ENCODE measurements at places on chromosomes 16 and 17.

GRCh38 chr17:45299361-45299760, 17.5 kb downstream of the MAP3K14 start:
- no peak for DNase-seq

GRCh38 chr17:73588891-73589290, 55.4 kb downstream of the SDK2 start:
- no peak for DNase-seq

GRCh38 chr17:58272367-58273280, 8.1 kb downstream of the MPO start:
- DNase-seq, result no peak

DNA sequence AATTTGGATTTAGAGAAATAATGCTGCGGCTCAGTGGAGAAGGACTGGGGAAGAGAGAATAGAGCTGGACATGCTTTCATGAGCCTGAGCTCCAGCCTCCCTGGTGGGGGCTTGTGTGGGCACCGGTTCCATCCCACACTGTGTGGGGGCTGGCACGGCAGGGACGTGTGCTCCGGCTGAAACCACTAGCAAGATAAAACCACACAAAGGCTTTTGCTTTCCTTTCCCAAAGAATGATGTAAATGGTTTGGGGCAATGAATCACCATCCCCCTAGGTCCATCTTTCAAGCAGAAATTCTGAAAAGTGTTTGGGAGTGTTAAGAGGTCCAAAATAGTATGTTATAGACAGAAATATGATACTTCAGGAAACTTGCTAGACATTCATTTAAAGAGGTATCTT, 77.0 kb downstream of the CDH11 start:
- DNase-seq, result no peak

DNA sequence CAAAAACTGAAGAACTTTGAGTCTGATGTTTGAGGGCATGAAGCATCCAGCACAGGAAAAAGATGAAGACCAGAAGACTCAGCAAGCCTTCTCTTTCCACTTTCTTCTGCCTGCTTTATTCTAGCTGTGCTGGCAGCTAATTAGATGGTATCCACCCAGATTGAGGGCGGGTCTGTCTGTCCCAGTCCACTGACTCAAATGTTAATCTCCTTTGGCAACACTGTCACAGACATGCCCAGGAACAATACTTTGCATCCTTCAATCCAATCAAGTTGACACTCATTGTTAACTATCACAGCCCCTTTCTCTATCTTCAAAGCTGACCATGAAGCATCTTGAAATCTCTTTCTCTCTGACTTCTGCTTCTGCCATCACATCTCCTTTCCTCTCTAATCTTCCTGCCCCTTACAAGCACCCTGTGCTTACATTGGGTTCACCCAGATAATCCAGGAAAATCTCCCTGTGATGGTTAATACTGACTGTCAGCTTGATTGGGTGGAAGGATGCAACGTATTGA, 115.9 kb upstream of the CDH13 start:
- DNase-seq, result no peak

GRCh38 chr17:28702752-28703150, 8.9 kb downstream of the PROCA1 start:
- no peak for DNase-seq

DNA sequence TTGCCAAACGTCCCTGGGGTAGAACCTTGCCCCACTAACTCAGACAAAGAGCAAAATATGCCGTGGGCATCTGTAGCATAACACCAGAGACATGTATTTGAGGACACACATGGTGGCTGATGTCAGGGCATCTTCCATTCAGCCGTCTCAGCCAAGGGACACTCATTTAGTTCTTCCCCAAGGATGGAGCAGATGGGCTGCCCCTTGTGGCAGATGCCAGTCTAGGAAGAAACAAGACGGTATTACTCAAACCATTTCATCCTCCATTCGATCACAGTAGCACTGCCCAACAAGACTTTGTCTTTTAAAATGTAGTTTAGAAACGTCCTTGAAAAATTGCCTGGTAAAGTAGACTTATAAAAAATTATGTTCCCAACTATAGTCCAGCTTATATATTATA, 937.6 kb upstream of the EEF2KMT start:
- no peak for DNase-seq

- DNase-seq, result no peak
These were observed 312.5 kb upstream of the TNRC6C start for GRCh38 chr17:77646046-77646430.

DNA sequence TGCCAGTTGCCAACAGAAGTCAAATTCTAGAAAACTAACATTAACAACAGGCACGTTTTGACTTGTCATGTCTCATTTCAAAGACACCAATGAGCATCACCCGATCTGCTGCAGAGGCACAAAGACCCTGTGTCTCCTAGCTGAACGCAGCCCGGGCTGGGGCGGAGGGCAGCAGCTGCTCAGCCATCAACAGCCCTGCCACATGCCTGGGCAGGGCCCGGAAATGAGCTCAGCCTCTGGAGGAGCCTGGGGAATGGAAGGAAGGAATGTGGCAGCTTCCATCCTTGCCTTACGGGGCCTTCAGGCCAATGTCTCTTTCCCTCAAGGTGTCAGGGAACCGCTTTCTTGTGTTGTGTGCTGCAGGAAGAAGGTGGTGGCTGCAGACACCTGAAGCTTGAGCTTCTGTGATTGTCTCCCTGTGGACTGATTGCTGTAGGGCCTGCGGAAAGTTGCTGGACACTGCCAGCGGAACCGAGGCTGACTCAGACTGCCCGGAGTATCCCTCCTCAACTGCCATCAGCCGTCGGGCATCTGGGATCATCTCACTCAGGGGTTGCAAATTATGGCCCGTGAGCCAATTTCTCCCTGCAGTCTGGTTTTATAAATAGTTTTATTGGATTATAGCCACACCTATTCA, 7.3 kb downstream of the CDH13 start:
- no peak for DNase-seq

DNA sequence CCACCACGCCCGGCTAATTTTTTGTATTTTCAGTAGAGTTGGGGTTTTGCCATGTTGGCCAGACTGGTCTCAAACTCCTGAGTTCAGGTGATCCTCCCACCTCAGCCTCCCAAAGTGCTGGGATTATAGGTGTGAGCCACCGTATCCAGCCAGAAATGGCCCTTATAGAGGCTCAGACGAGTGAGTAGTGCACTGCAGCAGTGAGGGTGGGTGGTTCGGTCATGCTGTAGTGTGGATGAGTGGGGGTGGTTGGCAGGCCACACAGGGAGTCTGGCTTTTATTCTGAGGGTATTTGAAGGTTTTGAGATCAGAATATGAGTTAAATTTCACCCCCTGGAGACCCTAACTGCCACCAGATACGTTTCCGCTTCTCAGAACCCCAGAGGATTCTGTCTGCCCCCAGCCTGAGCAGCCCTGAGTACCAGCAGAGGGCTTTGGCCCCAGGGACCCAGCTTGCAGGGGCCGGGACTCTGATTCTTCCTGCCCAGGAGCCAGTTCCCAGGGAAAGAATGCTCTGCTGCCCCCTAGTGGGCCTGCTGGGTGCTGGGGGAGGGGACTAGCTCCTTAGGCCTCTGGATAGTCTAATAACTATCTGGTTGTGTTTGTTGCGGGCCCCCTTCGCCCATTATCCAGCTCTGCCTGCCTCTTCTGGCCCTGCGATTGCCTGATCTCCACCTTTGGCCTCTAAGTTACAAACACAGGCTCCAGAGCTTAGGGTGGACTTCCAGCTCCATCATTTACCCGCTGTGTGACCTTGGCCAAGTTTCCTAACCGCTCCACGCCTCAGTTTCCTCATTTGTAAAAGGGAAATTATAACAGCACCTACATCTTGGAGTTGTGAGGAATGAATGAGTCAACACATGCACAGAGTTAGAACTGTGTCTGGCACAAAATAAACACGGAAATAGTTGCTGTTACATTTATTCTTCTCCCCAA, 2.0 kb downstream of the ZNF771 start:
- peak; percentile 80 for DNase-seq

DNA sequence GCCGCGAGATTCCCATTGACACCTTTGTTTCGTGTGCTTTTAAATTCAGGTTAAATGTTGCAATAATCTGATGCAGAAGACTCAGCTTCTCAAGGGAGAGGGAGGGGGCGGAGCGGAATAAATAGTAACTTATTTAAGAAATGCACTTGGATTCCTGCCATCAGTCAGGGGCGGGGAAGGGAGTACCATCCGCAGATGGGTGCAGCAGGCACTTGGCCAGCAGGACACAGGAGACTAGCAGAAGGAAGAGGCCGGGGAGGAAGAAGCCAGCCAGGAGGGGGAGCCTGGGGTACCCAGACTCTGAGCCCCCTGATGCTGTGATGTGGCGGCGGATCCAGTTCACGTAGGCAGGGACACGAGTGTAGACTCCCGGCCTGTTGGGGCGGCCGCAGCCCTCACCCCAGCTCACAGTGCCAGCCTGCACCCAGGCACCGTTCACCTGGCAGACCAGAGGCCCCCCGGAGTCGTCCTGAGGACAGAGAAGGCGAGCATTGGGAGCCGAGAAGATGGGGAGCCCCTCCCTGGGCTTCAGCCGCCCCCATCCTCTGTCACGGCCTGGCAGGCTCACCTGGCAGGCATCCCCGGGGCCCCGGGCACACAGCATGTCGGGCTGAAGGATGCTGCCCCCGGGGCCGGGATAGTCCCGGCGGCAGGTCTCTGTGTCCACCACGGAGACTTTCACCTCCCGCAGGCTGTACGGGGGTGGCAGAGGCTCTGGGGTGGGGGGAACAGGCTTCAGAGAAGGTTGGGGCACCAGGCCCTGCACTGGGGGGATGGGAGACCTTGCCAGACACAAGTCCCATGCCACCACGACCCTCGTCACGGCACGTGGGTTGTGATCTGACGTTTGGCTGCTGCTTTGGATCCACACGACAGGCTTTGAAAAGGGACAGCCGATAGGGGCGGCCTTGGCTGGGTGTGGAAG, 3.2 kb downstream of the TPSG1 start:
- DNase-seq, result no peak

DNA sequence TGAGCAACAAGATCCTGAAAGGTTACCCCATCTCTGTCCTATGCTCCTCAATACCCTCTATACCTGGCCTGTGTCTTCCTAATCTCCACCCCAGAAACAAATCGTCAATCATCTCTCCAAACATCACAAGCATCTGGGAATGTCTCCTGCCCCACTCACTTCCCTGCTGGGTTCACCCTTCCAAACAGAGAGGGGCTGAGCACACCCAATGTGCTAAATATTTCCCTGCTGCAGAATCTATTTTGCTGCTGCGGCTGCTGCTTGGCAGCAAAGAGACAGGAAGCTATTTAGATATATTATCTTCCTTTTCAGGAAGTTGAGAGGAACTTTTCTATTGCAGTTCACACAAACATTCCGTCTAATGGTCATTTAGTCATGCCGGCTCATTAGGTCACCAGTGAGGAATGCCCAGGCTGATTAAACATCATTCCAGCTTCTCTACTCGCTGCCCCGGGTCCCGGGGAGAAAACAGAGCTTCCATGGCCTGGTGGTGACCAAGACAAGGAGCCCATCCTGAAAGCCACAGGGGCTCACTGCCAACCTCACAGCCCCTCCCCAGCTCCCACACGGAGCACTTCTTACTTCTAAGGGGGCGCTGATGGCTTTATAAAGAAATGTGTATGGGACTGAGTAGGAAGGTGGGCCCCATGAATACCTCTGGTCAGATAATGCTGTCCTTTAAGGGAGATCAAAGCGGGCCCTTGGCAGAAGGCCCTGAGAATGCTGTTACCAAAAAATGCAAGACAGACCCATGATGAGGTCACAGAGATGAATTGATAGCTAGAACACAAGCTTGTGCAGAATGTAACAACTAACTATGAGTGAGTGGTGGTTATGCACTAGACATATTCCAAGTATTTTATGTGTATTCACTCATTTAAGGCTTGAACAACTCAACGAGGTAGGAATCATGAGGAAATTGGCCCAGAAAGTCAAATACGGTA, 218.3 kb downstream of the SOX9 start:
- no peak for DNase-seq

DNA sequence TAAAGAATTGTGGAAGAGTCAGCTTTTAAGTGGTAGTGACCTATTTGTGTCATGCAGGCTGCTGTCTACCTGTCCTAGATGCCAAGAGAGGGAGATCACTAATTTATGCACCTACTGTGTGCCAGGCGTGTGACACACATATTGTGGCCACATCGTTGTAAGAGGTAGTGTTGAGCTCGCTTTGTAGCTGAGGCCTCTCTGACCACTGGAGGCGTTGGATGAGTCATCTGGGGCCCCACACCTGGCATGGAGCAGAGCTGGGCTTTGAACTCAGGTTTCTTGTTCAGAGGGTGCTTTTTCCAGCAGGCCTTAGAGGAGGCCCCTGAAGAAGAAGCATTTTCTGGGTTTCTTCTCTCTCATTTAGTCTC, 52.3 kb upstream of the LGALS9 start:
- DNase-seq, result no peak

DNA sequence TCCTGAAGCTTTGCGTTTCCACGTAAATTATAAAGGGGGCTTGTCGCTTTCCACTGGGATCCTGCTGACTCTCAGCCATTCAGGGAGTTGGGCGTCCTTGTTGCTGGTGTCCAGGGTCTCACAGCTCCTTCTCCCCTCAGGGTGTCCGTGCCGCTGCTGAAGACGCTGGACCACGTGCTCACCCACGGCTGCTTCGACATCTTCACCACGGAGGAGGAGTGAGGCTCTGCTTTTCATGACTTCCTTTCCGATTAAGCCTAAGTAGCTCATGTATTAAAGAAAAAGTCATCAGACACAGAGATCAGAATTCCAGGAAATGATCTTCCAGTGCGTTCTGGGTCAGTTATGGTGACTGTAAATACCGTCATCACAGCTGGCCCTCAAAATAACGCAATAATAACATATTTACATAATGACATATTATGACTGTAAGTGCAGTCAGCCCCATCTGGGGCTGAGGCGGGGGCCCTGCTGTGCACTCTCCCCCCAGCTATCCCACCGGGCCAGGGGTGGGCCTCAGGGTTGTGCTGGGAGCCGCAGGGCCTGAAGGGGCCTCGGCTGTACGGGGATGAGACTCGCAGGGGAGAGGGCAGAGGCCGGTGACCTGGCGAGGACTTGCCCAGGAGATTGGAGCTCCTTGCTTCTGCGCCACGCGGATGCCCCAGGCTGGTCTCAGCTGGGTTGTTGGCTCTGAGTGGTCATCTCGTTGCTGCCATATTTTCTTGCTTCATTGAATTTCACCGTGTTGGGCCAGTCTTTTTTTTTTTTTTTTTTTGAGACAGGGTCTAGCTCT, 92.9 kb upstream of the ZNF750 start:
- no peak for DNase-seq

DNA sequence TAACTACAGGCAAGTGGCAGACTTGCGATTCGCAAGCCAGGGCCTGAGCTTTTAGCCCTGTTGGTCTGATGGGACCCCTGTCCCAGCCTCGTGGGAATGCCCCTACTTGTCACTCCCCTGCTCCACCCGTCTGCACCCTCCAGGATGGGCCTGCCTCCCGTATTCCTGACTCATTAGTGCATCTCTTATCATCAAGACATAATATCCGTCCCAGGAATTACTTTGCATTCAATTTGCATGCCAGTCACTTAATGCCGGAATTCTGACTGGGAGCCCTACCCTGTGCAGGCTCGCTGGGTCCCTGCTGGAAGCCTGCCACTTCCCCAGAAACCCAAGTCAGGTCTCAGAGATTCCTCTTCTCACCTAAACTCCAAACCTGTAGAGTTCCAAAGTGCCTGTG, 3.3 kb downstream of the PRSS53 start:
- no peak for DNase-seq
